ENCODE measurements at places on chromosomes 16 and 17.

- DNase-seq = no peak
Measured at GRCh38 chr16:3413730-3414379, 12.8 kb downstream of the ZNF174 start.

GRCh38 chr16:31476303-31477219 is 4.6 kb downstream of the TGFB1I1 start:
- no peak for DNase-seq

DNA sequence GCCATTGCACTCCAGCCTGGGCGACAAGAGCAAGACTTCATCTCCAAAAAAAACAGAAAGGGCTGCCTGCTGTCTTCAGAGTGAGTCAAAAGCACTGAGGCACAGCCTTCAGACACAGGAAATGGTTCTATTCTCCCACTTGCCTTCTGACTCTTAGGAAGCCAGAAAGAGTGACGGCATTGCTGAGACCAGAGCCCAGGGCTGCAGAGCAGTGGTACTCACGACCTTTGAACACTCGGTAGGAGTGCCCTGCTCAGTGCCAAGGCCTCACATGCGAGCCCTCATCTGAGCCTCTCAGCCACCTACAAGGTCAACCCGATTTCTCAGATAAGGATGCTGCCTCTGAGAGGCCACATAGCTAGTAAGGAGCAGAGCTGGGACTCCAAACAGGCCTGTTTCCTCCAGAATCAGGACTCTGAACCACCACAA is 3.5 kb upstream of the ITGAE start:
- DNase-seq = no peak

GRCh38 chr16:80583466-80583865 is 42.7 kb downstream of the DYNLRB2 start:
- no peak for DNase-seq

DNA sequence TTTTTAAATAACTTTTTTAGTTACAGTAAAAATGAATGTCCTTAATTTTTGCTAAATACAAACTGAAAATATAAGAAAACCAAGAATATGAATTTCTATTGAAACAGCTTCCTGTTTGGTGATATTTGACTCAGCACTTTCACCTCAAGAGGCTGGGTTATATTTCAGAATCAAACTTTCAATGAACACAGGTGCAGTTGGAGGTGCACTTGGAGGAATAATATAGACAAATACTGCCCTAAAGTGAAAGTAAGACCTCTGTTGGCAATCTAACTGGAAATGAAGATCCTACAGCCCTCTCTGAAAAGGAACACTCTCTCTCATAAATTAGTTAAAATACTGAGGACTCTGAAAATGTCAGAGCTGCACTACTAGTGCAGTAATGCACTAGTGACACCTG is 106.2 kb downstream of the BRIP1 start:
- DNase-seq = no peak

GRCh38 chr16:9034056-9034455 is 57.4 kb upstream of the HAPSTR1 start:
- DNase-seq = no peak

DNA sequence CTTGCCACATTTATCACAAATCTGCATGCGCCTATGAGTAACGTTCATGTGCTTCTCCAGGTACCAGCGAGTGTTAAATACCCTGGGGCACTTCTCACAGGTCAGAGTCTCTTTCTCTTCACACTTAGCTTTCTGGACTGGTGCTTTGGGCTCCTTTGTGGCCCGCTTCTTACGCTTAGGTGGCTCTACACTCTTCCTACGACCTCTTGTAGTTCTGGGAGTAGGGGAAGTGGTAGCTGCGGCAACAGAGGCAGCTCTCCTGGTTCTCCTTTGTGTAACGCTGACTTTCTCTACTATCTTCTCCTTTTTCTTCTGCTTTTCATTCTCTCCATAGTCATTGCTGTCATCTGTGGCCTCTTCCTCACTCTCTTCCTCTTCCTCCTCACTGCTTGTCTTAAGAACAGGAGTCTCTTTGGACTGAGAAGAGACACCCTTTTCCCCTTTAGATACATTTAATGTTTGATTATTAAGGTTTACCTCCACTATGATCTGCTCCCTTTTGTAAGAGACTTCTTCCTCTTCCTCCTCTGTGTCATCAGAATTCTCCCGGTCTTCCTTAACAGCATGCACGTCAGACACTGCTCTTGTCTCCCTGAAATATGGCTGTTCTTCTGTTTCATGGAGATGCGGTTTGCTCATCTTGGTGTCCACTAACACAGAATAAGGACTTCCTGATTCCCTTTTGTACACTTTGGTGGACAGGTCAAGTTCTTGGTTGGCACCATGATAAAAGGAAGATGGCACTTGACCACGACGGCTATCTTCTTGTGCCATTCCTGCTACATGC is 45.0 kb downstream of the ZNF652 start:
- no peak for DNase-seq

- DNase-seq = no peak
Measured at GRCh38 chr17:46171939-46172338, 21.3 kb downstream of the KANSL1 start.

- no peak for DNase-seq
Measured at GRCh38 chr16:80682421-80683070, 121.9 kb downstream of the CDYL2 start.

DNA sequence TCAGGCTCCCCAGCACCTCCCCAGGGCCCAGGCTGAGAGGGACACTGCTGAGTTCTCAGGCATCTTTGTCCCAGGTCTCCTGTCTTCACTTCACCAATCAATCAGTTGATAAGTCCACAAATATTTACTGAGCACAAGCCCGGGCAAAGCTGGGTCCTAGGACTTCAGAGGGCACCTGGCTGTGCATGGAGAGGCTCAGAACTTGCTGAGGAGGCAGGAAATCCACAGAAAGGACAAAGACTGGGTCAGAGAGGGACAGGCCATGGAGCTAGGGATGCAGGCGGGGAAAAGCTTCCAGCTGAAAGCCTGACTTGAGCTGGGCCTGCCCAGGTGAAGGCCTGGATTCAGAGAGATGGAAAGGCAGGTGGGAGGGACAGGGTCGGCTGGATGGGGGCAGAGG is 33.2 kb upstream of the C1QL1 start:
- DNase-seq = no peak

GRCh38 chr16:49755313-49755620 is 100.6 kb downstream of the ZNF423 start:
- no peak for DNase-seq

DNA sequence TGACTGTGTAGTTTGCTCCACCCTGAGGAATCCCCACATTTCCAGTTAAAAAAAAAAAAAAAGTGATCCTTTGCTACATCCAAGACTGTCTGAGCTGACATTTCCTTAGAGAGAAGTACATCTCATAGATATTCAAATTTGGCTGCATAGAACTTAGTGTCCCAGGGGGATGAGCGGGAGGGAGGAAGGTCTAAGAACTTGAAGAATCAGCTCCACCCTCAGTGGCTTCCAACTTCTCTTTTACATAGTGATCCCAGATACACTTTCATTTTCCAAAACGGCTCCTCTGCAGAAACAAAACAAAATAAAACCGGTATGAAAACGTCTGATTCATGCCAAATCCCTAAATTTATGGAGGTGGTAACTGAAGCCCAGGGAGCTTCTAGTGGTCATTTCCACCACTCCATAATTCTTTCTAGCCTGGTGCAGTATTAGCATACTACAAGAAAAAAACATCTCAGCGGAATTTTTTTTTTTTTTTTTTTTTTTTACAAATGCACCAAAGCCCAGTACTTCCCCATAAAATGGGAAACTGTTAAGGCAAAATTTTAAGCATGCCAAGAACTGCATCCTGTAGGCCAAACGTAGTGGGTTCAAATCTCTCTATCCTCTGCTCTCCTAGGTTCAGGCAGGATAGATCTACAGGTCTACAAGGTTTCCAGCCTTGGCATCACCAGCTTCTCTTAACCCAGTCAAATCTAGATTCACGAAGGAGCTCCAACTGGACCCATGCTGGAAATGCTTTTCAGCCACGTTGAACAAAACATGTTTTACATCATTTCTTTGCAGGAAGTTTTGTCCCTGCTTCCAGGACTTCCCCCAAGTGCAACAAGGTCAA is 29.3 kb downstream of the MAF start:
- no peak for DNase-seq

- no peak for DNase-seq
Measured at GRCh38 chr17:78315355-78316114, 44.3 kb downstream of the SOCS3 start.

DNA sequence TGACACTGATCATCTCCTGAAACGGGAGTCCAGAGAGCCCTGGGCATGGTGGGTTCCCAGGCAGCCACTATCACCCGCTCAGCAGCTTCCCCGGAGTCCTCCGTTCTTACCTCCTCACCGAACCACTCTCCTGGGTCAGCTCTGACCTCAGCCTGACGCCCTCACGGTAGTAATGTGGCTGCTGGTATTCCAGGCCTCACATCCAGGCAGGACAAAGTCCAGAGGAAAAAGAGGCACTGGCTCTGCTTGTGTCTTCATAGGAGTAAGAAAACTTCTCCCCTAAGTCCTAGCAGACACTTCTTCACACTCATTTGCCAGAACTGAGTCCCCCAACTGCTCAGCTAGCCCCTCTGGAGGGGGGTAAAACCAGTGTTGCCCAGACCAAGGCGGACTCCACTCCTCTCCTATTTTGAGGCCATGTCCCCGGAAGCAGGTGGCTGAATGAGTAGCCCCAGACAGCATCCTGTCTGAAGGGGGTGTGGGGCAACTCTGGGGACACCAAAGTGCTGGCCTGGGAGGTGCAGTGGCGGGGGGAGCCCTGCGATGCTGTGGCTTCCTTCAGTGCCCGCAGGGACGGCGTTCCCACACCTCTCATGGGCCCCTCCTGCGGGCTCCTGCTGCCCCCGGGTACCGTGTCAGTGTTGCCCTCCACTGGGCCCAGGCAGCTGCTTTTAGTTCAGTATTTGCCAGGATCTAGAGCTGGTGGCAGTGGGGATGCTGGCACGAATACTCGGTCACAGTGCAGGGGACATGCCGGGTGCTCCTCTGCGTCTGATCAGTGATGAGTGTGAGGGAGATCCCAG is 5.4 kb downstream of the FSCN2 start:
- no peak for DNase-seq

DNA sequence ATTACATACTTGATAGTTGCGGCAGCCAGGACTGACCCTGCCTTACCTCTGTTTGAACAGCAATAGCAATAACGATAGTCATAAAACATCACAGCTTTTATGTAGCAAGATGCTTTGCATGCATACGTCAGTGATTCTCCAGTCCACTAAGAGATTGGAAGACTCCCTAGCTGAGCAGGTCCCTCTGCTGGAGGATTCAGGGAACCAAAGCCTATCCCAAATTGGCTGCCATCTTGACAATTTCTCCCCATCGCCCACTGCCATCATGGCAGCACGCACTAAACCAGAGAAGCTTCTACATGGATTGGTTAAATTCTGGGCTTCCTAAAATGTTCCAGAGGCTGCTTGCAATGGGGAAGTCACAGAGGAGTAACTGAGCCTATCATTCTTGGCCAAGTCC is 360.6 kb upstream of the XYLT1 start:
- no peak for DNase-seq

DNA sequence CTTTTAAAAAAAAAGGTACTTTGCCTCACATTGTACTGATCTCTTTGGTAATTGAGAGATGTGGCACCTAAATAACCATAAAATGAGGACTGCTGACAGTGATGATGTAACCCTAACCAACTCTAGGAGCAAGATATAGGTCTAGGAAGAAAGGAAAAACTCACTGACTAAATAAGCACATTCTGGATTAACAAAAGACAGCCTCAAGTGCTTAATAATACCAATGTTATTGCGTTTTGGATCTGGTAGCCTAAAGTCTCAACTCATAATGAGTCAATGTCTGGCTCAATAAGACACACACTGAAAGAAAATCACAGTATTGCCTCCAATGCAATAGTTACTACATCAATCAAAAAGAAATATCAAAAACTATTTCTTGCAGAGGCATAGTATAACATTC is 3.0 kb downstream of the ERN1 start:
- no peak for DNase-seq

- DNase-seq = no peak
Measured at GRCh38 chr16:70725912-70726828, 40.3 kb upstream of the MTSS2 start.

GRCh38 chr17:57294629-57295501 is 38.5 kb downstream of the MSI2 start:
- peak; percentile 87 for DNase-seq

GRCh38 chr17:978103-979093 is 1.2 kb downstream of the NXN start:
- no peak for DNase-seq

- no peak for DNase-seq
Measured at GRCh38 chr17:65559804-65560627, 1.4 kb downstream of the AXIN2 start.

- DNase-seq = no peak
Measured at GRCh38 chr16:89040861-89041570, 52.6 kb upstream of the ACSF3 start.

DNA sequence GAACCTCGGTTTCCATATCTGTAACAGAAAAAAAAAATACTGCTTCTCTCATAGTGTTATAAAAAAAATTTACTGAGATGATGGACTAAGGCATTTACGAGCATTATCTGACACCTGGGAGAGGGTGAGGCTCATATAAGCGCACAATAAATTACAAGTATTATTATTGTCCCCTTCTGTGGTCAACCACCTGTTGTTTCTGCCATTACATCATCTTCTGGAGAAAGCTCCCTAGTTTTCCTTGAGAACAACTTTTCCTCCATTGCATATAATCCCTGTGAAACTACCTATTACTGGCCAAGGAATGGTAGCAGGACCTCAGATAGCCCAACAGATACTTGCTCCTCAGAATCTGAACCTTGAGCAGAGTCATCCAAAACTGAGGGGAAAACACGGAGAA is 11.7 kb upstream of the GGA2 start:
- no peak for DNase-seq

DNA sequence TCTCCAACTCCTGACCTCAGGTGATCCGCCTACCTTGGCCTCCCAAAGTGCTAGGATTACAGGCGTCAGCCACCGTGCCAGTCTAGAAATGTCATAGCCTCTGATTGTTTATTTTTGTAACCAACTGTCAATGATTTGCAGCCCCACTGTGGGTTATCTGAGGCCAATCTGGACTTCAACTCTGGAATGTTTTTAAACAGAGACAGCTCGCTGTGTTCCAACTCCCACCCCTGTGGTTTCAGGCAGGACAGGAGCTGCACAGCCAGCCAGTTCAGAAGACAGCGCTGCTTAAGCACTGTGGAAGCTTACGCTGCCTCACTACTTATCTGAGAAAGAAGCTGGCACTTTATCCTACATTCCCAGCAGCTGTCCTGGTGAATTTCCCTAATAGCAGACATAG is 19.5 kb downstream of the MRM3 start:
- DNase-seq = no peak

- DNase-seq = no peak
Measured at GRCh38 chr16:81454044-81454443, 9.4 kb downstream of the CMIP start.

- no peak for DNase-seq
Measured at GRCh38 chr16:70520612-70521297, 2.6 kb downstream of the COG4 start.

- no peak for DNase-seq
Measured at GRCh38 chr16:83802135-83802534, 5.6 kb upstream of the HSBP1 start.

GRCh38 chr17:61219460-61219859 is 180.2 kb upstream of the TBX2 start:
- DNase-seq = no peak

- DNase-seq = no peak
Measured at GRCh38 chr17:17539591-17539990, 43.4 kb upstream of the RASD1 start.

GRCh38 chr17:3771140-3771539 is 29.8 kb downstream of the ITGAE start:
- no peak for DNase-seq

Data from NCI-H774 (cell line).